CD4-positive, alpha-beta T cell treated with Interleukin-21 for 1 hour (primary cell): ENCODE measurements at places on chromosomes 13 and 19.

- no peak for DNase-seq
Observed at GRCh38 chr19:14779151-14779550, 791 bp upstream of the ADGRE2 start.

- DNase-seq: no peak
Observed at GRCh38 chr13:72728290-72728605, 525 bp downstream of the BORA start.

DNA sequence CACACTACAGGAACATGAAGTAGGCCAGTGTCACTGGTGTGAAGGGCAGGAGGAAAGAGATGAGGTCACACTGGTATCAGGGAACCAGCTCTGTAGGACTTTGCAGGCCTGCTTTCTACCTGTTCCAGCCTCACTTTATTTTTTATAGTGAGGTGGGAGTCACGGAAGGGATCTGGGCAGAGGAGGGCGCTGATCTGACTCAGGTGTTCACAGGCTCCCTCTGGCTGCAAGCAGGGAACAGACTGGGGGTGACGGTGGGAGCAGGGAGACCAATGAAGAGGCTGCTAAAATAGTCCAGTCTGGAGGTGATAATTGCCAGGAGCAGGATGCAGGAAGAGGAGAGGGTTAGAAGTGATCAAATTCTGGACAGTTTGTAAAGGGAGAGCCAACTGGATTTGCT lies 2.8 kb downstream of the THAP8 start:
- DNase-seq: no peak

GRCh38 chr13:30366088-30366487 lies 56.2 kb upstream of the UBE2L5 start:
- DNase-seq: no peak

DNA sequence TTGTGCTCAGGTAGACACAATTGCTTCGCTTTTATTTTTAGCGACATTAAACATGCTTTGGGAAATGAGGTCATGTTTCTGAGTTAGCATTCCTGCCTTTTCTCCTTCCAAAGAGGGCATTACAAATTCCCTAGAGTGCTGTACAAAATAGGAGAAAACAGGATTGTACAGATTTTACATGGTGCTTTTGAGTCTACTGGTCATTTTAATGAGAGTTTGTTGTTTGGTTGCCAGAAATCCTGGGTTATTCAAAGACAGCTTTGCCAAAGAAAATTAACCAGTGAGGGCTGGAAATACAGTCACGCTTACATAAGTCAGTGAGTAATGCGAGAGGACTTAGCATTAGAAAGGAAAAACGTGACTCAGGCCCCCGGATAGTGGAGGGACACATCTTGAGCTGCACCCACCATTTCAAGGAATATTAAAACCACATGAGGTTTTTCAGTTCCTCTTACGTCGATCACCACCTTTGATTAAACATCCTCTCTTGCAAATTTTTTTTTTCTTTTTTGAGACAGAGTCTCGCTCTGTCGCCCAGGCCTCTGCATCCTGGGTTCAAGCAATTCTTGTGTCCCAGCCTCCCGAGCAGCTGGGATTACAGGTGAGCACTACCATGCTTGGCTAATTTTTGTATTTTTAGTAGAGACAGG lies 55.4 kb downstream of the SACS start:
- DNase-seq: peak; percentile 59

GRCh38 chr19:46615966-46616365 lies 8.9 kb downstream of the PTGIR start:
- no peak for DNase-seq

GRCh38 chr13:74250738-74251190 lies 116.6 kb upstream of the KLF12 start:
- DNase-seq: no peak

DNA sequence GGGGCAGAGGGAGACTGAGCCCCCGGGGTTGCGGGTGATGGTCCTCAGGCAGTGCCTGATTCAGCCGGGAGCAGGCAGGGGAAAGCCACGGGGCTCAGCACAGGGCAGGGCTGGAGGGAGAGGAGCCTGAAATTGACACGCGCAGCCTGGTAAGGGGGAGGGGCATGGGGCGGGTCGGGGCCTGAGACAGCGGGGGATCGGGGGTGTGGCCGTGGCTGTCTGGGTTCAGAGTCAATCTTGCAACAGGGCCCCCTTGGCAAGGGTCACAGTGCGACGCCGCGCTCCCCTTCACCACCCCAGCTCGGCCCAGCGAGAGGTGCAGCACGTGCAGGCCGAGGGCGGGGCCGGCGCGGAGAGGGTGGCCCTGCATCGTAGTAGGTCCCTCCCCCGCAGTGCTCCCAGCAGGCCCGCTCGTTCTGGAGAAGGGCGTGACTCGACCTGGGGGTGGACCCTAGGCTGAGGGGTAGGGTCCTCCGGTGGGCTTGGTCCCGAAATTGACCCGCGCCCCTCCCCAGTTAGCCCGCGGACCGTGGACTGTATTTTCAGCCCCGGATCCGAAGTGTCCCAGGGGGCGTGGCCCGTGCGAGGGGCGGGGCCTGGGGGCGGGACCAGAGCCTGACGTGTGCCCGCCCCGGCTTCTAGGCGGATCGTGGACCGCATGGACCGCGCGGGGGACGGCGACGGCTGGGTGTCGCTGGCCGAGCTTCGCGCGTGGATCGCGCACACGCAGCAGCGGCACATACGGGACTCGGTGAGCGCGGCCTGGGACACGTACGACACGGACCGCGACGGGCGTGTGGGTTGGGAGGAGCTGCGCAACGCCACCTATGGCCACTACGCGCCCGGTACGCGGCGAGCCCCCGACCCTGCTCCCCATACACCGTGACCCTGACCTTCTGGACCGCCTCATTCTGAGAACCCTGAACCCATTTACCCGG lies 6.0 kb downstream of the RCN3 start:
- peak; percentile 84 for DNase-seq

GRCh38 chr19:38831142-38831605 lies 420 bp downstream of the ECH1 start:
- DNase-seq: peak; percentile 37

DNA sequence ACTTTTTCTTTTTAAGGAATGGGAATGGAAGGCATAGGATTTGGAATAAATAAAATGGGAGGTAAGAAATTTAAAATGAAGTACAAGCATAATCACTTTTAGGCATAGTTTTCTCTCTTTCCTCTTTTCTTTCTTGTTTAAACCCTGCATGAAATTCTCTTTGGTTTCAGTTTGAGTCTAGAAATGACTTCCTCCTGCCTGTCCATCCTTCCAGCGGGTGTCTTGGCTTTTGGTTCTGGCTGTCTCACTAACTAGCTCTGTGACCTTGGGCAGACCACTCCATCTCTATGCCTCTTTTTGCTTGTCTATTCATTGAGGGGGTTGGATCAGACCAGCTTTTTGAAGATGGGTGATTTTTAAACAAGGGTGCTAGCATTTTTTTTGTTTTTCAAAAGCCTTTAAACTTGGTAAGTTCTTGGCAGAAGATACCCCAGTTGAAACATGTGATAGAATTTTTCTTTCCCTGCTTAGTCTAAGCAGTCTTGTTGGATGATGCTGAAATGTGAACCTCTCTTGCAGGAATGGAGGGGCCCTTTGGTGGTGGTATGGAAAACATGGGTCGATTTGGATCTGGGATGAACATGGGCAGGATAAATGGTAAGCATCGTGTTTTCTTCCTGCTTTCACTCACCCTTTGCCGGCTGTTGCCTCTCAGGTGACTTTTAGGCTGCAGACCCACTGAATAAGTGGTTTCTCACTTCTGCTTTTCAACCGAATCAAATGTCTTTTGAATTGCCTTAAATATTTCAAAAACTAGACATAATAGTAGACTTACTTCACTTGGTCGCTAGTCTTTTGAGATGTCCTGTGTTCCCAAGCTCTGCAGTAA lies 28.6 kb downstream of the PRAM1 start:
- DNase-seq: no peak

DNA sequence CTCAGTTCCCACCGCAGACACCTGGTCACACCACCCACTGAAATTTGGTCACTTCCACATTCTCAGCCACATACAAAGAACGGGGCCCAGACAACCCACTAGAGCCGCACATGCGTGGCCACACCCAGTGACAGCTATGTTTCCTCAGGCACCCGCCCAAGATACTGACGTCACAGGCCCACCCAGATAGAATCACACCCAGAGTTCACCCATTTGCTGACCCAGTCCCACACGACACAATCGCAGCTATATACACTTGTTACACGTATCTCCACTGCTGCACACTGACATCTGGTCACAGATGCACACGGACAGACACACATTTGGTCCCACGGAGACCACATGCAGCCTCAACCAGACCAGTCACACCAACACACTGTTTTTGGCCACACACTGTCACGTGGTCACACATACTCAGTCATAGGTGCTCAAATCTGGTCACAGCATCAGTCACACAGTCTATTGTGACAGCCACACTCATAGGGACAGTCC lies 2.9 kb downstream of the NUMBL start:
- DNase-seq: peak; percentile 60

GRCh38 chr19:40235238-40236025 lies 8.9 kb upstream of the CCNP start:
- no peak for DNase-seq

- no peak for DNase-seq
Observed at GRCh38 chr19:27673986-27674385, 1539.0 kb downstream of the UQCRFS1 start.

DNA sequence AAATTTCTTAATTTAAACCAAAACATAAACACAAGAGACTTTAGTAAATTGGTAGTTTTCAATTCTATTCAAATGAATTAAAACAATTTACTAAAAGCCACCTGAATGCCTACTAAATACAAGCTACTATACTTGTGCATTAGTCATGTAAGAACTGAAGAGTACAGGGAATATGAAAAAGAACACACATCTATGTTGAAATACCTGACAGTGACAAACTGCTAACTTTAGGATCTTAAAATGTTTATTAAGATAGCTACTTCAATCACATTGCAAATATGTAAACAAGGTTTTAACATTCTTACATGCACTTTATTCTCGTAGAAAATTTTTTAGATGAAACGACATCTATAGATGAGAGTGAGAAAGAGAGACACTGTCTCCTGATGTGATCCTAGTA lies 4.1 kb downstream of the SPRYD7 start:
- DNase-seq: no peak

- no peak for DNase-seq
Observed at GRCh38 chr19:54952591-54953344, 5.4 kb upstream of the NLRP7 start.

- DNase-seq: peak; percentile 54
Observed at GRCh38 chr19:42528354-42529247, at the start of gene CEACAM1. CEACAM1 (minus strand) TSS chr19:42528481; CDS start chr19:42528374, 107 bp downstream.

GRCh38 chr13:21879263-21879914 lies 208.5 kb downstream of the FGF9 start:
- DNase-seq: no peak

DNA sequence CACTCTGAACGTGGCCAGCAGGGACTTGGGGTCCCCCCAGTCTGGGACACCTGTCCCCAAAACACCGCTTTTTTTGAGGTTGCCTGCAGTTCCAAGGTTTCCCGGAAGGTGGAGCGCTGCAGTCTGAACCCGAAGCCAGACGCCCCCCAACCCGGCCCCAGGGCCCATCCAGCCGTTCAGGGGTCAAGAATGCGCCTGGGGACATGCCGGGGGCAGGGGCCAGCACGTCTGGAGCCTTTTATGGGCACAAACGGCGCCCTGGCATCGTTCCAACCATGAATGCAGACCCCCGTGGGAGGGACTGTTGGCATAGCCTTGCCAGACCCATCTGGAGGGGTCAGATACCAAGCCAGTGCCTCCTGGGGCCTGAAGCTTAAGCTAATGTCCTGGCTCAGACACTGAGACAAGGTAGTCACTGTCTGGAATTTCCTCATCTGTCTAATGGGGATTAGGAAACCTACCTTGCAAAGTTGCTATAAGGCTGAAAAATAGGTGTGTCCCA lies 6.9 kb downstream of the S1PR5 start:
- peak; percentile 70 for DNase-seq

- DNase-seq: peak; percentile 19
Observed at GRCh38 chr13:99078017-99078771, 100.3 kb upstream of the DOCK9 start.

DNA sequence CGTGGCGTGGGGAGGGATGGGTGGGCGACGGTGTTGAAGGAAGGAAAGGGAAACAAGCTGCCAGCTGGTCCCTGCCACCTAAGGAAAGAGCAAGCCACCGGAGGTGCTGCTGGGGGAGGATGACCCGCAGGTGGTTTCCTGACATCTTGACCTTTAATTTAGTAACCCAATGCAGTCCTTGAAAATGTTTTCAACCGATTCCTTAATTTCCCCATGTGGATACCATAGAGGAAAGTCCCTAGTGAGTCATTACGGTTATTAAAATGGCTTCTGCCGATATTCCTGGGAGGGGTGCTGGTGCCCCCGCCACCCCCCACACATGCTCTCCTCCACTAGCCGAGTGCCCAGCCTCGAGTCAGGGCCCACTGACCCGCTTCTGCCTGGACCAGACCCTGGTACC lies 6.3 kb upstream of the ANKRD10 start:
- DNase-seq: no peak

- no peak for DNase-seq
Observed at GRCh38 chr13:29799041-29799440, 51.4 kb downstream of the UBL3 start.

- no peak for DNase-seq
Observed at GRCh38 chr13:52749419-52749818, 9.8 kb upstream of the CNMD start.

DNA sequence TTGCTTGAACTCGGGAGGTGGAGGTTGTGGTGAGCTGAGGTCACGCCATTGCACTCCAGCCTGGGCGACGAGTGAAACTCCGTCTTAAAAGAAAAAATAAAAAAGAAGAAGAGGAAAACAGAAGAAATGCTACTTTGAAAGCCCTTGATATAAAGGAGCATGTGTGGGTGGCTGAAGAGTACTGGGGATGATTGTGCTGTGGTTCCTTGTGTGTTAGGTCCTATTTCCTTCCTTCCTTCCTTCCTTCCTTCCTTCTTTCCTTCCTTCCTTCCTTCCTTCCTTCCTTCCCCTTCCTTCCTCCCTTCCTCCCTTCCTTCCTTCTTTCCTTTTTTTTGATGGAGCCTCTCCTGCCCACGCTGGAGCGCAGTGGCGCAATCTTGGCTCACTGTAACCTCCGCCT lies 14.3 kb downstream of the WDR88 start:
- DNase-seq: no peak

DNA sequence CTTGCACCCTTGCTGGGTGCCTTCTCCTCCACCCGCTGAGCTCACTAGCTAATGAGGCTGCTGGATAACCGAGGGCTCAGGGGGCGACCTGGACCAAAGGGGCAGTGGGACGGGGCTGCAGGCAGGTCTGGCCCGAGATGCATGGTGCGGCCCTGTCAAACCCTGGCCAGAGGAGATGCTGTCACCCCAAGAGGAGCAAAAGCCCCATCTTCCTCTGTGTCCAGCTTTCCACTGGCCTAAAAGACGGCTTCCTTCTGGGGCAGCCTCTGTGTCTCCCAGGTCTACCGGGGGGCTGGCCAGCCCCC lies 261.8 kb downstream of the TBC1D4 start:
- DNase-seq: no peak
